ENCODE measurements at places on chromosomes 5 and 9. TPM values are rescaled to one million over a fixed set of nuclear protein-coding genes. Genes with fewer than 3 reads are reported as not detected.

SEMA4D gene
- total RNA-seq, result 1.6 TPM

FAM221B gene
- not detected for total RNA-seq

ZMYND19 gene
- 42.8 TPM for total RNA-seq

GEMIN5 gene
- total RNA-seq, result 19.5 TPM

PDGFRB gene
- total RNA-seq, result 3.3 TPM

CNOT8 gene
- 51.1 TPM for total RNA-seq

SLC34A3 gene
- not detected for total RNA-seq

UGT3A2 gene
- 0.08 TPM for total RNA-seq

PIK3R1 gene
- total RNA-seq, result 13.6 TPM

PLAC8L1 gene
- total RNA-seq, result 0.23 TPM

NEK6 gene
- 23.3 TPM for total RNA-seq
